ENCODE measurements at places on chromosomes 7 and 10. TPM values are rescaled to one million over a fixed set of nuclear protein-coding genes. Genes with fewer than 3 reads are reported as not detected.

GRCh38 chr10:7407368-7408290 lies 3.2 kb downstream of the SFMBT2 start:
- peak; percentile 73 for DNase-seq

DNA sequence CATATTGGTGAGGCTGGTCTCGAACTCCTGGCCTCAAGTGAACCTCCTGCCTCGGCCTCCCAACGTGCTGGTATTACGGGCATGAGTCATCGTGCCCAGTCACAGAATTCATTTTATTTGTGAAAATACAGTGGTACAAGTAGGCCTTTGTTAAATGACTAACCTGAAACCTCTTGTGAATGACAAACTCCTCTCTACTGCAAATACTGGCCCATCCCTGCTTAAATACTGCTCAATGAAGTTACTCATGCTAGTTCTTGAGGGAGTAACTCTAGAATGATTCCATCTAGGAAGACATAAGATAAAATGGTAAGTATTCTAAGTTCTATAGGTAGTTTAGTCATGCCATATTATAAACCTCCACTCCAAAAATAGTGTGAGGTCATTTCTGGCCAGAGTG lies 80.7 kb downstream of the UBE2H start:
- DNase-seq, result peak; percentile 32

DNA sequence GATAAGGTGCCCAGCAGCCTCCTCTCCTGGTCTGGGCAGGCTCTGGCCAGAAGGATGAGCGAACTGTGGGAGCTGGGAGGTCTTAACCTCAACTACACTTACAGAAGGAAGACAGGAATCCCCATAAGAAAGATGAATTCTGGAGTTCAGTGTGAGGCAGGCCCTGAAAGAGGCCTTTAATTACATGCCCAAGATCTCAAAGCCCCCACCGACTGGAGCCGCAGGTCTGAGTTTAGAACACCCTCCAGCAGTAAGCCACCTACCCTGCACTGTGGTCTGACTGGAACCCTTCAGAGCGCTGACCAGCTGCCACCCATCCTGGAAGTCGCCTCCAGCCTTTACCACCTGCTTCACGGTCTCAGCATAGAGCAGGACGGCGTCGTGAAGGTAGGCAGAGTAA lies 28.2 kb upstream of the ACSL5 start:
- no peak for DNase-seq

The CRYGN gene
- not detected for total RNA-seq

DNA sequence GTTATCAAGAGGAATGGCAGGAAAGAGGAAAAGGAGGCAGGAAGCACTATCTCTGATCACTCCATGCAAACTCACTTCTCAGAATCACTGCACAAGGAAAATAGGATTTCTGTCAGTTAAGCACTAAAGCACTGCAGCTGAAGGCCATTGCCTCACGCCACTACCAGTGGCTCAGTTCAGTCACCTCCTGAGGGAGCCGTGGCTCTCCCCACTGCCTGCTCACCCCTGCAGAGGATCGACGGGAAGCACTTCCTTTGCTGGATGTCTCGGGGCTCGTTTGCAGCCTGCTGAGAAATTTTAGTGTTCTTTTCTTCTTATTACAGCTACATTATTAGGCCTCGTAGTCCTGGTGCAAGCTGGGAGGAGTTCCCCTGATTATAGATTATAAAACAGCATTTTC lies 90.1 kb upstream of the ADCY1 start:
- DNase-seq, result no peak

- no peak for DNase-seq
These were observed 244.7 kb downstream of the PTEN start for GRCh38 chr10:88108115-88108610.

GRCh38 chr10:7525314-7526016 lies 114.6 kb upstream of the SFMBT2 start:
- peak; percentile 83 for DNase-seq

DNA sequence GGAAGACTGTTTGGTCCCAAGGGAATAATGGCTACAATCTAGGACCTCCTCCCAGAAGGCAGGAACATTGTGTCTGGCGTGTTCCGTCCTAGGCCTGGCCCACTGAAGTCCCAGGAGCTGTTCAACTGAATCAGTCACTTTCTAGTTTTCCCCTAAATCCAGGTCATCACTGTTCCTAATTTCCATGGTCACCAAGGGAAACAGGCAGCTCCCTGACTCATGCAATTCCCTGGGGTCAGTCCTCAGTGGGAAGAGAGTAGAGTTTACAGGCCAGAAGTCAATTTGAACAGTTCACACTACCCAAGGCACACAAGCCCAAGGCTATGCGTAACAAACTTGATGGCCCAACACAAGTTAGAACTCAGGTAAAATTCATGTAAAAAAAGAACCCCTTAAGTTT lies 44.0 kb downstream of the CREB3L2 start:
- DNase-seq, result no peak

DNA sequence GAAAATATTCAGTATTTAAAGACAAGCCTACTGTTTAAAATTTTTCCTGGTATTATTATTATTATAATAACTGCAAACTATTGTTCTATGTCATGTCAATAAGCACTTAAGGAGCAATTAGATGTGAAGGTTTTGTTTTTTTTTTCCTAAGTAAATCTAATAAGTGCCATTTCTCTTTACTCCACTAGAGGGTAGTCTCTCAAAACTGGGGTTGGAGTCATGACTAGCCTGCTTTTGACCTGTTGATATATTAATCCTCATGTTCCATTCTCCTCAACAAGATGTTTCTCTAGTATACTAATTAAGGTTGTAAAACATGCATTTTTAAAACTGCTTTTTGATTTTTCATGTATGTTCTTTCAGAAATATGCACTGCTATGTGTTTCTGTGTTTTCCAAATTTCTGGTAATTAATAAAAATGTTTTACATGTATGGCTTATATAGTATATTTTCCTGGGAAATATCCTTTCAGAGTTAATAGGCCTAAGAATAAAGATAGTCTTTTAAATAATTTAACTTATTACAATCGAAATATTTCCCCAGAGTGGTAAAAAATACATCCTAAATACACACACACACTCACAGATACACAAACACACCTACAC lies 1.0 kb upstream of the LRRN3 start:
- DNase-seq, result no peak

GRCh38 chr10:44906486-44906885 lies 4.7 kb upstream of the TMEM72 start:
- no peak for DNase-seq

DNA sequence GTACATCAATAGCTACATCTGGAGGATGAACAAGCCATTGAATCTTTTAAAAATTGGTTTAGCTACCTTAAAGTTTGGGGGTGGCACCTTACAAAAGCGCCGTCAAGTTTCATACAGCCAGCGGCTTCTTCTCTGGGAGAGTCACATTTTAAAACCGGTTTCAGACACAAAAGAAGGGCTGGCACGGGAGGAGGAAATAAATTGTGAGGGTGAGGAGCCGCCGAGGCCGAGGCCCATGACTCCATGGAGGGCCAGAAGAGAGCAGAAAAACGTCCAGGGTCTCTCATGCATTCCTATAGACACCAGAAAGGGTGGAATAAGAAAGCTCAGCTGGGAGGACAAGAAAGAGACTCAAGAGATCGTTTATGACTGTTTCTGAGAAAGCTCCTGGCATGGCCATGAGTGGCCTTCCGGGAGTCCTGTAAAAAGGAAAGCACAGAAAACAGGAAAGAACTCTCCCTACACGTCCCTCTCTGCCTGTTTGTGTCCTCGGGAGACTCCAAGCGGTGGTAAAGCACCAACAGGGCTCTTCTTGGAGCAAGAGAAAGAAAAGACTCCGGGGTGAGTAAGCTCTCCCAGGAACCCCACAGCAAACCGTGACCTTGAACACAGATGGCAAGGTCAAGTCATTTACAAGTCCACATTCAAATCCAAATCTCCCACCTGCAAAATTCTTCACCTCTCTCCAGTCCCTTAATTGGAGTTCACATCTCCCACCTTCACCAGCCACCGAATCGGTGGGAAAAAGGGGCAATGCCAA lies 1.8 kb downstream of the FRAT2 start:
- peak; percentile 22 for DNase-seq

- DNase-seq, result no peak
These were observed 435.9 kb upstream of the AUTS2 start for GRCh38 chr7:69162326-69162725.

GRCh38 chr7:116565981-116566380 lies 41.1 kb downstream of the CAV1 start:
- no peak for DNase-seq

- DNase-seq, result no peak
These were observed 1.1 kb downstream of the REEP3 start for GRCh38 chr10:63522277-63522687.

GRCh38 chr10:91838199-91838598 lies 40.0 kb downstream of the TNKS2 start:
- DNase-seq, result no peak

DNA sequence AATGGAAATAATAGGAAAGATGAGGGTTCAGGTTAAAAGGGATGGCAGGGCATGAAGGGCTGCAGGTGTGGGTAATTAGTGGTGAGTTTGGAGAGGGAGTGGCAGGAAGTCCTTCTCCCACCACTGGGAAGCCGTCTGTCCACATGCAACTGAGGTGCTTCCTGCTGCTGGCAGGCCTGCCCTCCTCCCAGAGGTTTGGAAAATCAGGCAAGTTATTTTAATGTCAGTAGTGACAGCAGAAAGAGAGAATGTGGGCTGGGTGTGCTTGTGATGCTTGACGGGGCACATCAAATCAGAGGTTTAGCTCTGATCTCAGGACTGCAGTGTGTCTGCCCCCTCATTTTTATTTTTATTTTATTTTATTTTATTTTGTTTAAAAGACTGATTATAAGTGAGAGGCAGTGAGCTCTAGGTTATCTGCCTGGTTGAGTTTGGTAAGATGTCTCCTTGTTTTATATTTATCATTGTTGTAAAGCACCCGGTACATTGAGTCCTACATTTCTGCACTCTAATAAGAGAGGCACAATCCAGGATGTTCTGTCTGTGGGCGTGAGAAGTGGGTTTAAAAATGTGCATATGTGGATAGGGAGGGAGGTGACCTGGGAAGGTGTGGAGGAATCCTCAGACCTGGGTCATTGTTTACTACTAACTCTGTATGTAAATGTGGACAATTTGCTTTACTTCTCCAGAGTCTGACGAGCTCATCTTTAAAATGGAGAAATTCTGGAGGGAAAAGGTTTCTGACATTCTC lies 504.4 kb downstream of the LRMDA start:
- no peak for DNase-seq

- DNase-seq, result no peak
These were observed 68.0 kb downstream of the GBF1 start for GRCh38 chr10:102313221-102313896.

- DNase-seq, result no peak
These were observed 177.3 kb upstream of the TNS3 start for GRCh38 chr7:47759056-47759706.

- DNase-seq, result no peak
These were observed 23.6 kb upstream of the WAC start for GRCh38 chr10:28509286-28509685.

GRCh38 chr10:86188326-86188725 lies 178.3 kb downstream of the GRID1 start:
- no peak for DNase-seq

GRCh38 chr10:53007527-53007842 lies 234.9 kb upstream of the MBL2 start:
- DNase-seq, result no peak

DNA sequence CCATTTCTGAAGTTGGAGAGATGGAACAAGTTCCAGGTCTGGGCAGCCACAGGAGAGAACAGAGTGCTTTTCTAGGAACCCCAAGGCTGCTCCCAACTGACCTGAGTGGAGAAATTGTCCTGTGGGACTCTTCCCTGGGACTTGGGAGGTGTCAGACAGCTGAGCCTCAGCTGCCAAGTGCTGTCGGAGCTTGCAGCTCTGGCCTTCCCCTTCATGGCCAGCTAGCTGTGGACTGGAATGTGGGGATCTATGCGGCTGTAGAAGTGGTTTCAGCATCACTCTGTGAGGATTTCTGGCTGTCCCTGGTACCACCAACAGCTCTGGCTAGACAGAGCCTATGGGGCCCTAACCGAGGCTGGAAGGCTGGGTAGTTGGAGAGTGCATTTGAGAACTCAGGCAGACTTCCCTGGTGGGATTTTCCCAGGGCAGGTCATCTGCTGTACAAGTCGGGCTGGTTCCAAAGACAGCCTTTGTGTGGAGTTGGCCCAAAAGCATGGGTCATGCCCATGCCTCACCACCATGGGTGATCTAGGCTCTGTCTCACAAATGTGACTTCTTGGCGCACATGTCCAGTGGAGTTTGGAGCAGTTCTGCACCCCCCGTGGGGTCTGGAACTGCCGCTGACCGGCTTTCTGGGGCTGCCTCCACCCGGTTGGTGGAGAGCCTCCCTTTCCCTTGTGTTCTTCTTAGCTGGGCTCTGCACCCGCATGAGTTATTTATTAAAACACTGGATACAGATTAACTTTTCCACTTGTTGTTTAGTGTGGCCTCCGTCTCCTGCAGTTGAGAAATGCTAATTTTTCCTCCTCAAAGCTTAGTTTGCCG lies 10.9 kb downstream of the SUFU start:
- no peak for DNase-seq

The OR2AE1 gene
- total RNA-seq, result not detected

GRCh38 chr10:43372765-43373361 lies 1.4 kb downstream of the FXYD4 start:
- DNase-seq, result no peak

DNA sequence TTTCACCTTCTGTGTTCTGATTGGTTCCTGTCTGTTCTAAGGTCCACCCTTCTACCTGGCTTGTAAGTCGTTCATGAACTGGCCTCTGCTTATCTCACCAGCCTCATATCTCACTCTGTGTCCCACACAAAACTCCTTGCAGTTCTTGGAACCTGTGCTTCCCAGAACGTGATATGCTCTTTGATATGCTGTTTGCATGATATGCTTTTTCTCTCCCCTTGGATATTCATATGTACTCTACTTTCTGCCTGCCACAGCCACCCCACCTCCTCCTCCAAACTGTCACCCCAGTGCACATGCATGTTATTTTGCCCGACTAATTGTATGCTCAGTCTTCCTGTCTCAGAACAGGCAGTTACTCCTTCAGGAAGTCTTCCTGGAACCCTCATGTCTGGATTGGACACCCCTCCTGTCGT lies 1.9 kb upstream of the ITPRIP start:
- DNase-seq, result no peak

DNA sequence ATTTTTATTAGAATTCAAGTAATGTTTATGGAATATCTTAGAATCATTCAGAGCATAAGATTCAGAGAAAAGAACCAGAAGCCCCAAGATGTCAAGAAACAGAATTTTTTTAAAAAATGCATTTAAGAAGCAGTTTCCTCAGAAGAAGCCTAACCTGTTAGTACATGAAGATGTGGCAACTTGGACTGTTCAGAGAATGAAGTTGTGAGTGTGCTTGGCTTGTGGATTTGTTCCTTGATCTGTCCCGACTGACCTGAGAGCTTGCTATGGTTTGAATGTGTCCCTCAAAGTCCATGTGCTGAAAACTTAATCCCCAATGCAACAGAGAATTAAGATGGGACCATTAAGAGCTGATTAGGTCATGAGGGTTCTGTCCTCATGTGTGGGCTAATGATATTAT lies 13.8 kb upstream of the AFAP1L2 start:
- DNase-seq, result no peak

The NOS3 gene
- total RNA-seq, result 7.1 TPM

GRCh38 chr10:128571745-128572144 lies 445.5 kb upstream of the MKI67 start:
- no peak for DNase-seq

GRCh38 chr10:95384011-95384704 lies 93.4 kb upstream of the PDLIM1 start:
- peak; percentile 49 for DNase-seq

Data from activated naive CD4-positive, alpha-beta T cell treated with anti-CD3 and anti-CD28 coated beads for 36 hours (primary cell).